ENCODE measurements at places on chromosomes 1 and 21.

- DNase-seq = no peak
Measured at GRCh38 chr1:24275510-24275909, 43.6 kb upstream of the GRHL3 start.

DNA sequence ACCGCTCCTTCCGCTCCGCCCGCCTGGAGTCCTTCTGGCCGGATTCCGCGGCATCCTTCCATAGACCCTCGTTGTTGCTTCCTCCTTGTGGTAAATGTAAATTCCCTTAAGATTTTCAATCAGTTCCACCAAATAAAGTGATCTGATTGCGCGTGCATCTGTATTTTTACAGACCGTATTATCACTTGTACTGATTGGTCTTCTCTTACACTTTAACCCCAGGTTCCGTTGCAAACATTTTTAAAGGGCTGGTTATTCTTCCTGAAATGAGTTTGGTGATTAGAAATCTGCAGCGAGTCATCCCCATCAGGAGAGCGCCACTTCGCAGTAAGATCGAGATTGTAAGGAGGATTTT lies 483 bp downstream of the YBEY start:
- no peak for DNase-seq

DNA sequence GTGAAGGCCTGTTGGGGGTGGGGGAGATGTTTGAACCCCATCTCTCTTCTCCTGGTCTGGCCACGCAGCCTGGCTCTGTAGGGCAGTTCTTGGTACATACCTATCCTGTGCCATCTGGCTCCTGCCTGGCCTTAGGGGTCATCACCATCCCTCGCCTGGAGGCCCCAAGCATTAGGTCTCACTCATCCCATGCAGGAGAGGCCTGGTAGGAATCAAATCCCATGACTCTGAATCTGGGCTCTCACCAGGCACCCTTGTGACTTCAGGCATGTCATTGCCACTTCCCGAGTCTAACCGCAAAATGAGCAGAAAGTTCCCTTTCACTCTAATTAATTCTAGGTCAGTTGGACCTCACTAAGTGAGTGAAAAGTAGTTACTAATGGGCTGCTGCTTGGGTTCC lies 37.2 kb downstream of the ETNK2 start:
- no peak for DNase-seq

DNA sequence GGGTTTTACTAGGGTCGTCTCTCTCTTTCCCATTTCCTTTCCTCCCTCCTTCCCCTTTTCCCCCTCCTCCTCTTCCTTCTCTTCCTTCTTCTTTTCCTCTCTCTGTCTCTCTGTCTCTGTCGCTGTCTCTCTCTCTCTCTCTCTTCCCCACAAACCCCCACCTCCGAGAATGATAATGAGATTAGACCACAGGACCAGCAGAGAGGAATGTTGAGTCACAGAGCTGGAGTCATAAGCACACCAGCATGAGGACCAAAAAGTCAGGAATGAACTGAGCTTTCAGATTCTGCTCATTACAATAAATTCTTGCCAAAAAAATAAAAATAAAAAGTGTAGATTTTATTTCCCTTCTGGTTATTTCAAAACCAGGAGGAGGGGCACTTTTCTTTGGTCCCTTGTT lies 377.4 kb downstream of the LTN1 start:
- DNase-seq = no peak

All from stimulated activated CD4-positive, alpha-beta T cell treated with anti-CD3 and anti-CD28 coated beads, TNF-alpha, amount 100 ng/mL, for 48 hours (primary cell).